ENCODE measurements at places on chromosomes 13 and 19.

- no peak for DNase-seq
These were observed 78.7 kb upstream of the FAM216B start for GRCh38 chr13:42702716-42703115.

- DNase-seq = no peak
These were observed 31.8 kb upstream of the USE1 start for GRCh38 chr19:17183271-17183761.

GRCh38 chr19:55623130-55623529 is 1.2 kb downstream of the ZNF784 start:
- DNase-seq = no peak

DNA sequence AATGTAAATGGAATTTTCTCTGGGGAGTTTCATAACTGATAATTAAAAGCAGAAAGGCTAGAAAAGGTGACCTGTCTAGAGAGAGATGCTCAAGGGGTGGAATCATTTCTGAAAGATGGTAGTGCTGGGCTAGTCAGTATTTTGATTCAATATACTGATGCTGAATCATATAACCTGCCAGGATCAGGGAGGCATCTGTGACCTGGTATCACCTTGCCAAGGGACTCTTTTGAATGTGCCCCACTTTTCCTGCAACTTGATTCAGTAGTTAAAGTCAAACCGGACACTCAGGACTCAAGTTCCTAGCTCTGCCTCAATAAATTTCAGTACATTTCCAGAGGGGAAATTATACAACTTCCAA is 15.8 kb downstream of the LCP1 start:
- no peak for DNase-seq

DNA sequence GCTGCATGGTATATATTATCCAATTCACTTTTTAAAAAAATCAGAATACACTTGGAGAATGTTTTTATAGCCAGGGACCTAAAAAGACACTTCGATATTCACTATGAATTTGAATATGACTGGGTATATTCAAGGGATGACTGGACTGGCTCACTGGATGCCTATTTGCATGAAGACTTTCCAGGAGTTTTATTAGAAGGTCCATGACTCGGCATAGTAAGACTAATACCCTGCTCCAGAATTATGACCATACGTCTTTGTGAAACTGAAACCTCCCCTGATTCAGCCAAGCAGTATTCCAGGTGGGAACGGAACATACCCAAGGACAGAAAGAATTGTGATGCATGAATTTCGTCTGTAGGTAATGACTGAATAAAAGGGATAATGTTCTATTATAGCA is 3.9 kb upstream of the FAM216B start:
- no peak for DNase-seq

- no peak for DNase-seq
These were observed 170.4 kb downstream of the COG6 start for GRCh38 chr13:39825886-39826285.

- DNase-seq = no peak
These were observed 5.6 kb downstream of the MICOS13 start for GRCh38 chr19:5674714-5675113.

DNA sequence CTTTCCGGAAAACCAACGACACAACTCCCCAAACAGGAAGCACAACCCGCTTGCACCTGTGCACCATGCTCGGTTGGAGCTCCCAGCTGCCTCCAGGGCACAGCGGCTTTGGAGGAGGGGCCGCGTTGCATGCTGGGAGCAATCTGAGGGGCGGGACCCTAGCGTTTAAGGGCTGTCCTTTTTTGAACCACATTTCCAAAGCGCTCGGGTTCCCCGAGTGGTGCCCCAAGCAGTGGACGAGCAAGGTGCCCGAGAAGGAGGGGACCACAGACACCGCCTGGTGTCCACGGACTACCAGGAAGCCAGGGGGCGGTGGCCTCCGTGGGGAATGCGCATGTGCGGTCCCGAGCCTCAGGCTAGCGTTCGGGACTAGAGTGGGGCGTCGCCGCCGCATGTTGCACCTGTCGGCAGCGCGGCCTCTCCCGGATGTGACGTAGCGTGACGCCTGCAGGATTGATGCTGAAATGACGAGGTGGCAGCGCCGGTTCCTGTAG is 11.9 kb upstream of the ZNF57 start:
- DNase-seq = peak; percentile 23

- DNase-seq = no peak
These were observed 4.4 kb downstream of the GAS6 start for GRCh38 chr13:113859311-113860050.

DNA sequence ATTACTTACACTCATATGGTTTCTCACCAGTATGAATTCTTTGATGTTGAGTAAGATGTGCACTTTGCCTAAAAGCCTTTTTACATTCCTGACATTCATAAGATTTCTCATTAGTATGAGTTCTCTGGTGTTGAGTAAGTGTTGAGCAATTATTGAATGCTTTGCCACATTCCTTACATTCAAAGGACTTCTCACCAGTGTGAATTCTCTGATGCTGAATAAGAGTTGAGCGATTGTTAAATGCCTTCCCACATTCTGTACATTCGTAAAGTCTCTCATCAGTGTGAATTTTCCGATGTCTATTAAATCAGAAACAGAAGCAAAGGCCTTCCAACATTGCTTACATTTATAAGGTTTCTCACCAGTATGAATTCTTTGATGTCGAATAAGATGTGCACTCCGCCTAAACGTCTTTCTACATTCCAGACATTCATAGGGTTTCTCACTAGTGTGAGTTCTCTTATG is 14.2 kb upstream of the ZFP30 start:
- no peak for DNase-seq

GRCh38 chr19:58268344-58268743 is 10.4 kb upstream of the ZNF8 start:
- no peak for DNase-seq

DNA sequence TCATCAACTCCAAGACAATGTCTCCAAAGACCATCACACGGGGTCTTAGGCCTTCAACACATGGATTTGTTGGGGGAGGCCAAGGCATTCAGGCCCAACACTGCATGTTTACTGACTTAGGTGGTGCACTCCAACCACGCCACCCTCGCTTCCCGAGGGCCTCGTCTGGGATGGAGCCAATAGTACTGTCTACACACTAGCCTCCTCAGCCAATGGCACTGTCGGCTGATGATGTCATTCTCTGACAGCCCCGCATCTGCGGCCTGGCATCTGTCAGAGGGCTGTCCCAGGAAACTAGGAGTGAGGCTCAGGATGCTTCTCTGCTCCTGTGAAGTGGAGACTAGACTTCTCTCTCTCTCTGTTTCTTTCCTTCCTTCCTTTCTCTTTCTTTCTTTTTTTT is 96.6 kb downstream of the TEX26 start:
- DNase-seq = no peak

GRCh38 chr19:18698321-18699167 is 15.1 kb downstream of the CRTC1 start:
- DNase-seq = no peak

DNA sequence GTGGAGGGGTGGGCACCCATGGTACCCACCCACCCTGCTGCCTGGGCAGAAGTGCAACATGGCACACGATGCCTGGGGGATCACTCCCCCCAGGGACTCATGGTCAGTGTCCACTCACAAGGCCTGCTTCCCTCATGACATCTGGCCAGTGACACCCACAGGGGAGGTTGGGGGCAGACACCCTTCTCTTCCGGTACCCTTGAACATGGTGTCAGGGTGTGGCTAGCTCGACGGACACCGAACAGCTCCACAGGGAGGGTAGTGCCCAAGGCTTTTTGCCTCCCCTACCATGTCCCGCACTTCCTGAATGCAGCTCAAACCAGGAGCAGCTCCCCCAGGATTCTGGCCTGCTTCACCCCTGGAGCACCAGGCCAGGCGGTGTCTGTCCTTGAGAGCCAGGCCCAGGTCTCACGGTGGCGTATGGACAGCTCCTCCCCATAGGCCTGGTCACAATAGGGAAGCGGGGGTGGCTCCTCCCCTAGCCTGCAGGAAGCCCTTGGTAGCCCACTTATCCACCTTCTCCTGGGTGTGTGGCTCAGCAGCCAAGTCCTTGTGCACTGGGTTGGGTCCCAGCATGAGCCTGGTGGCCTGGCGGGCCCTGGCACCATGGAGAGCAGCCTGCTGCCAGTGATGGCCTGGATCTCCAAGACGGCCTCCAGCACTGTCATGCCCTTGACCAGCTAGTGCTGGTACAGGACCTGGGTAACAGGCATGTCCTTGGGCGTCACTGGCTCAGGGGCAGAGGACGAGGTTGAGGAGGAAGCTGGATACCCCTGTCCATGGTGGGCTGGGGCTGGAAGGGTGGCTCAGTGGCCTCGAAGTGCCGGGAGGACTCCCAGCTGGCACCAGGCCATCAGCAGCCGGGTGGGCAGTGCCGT is 7.8 kb downstream of the ACP4 start:
- no peak for DNase-seq

DNA sequence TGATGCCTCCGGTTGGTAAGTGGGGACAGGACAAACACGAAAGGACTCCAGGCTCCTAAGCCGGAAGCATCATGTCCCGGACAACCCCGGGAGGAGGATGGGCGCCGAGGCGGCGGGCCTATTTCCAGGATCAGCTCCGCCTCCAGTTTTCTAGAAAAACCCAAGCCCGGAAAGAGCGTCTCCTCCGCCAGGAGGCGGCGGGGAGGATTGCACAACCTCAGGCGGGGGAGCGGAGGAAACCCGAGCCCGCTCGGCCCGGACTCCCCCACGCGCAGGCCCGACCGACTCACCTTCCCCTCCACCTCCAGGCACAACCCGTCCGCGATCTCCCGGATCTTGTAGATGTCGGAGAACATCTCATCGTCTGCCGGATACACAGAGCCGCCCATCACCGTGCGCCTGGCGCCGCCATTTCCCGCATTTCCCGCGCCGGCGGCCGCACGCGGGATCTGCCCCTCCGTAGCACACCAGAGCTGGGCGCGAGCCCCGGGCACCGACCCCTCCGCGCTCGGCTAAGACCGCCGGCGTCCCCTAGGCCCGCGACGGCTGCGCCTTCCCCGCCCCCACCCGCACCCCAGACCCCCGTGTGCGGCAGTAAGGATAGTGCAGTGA is 455 bp downstream of the TPT1 start:
- peak; percentile 92 for DNase-seq

DNA sequence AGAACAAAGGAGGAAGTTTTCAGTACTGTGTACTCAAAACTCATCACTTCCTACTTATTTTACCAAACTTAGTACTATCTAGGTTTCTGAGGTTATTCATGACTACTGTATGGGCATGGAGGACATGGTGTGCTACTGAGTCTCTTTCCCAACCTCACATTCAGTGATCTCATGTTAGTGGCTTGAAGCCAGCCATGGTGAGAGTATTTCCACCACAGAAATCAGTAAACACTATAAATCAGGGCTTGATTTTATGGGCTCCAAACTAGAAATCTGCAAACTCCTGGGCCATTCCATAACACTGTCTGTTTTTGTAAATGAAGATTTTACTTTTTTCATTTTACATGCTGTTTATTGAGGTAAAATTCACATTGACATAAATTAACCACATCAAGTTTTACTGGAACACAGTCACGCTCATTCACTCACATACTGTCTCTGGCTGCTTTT is 19.7 kb downstream of the MED26 start:
- DNase-seq = peak; percentile 60

GRCh38 chr19:41957161-41957837 is 1.8 kb downstream of the RABAC1 start:
- DNase-seq = peak; percentile 79

GRCh38 chr19:7199613-7200533 is 94.3 kb downstream of the INSR start:
- DNase-seq = peak; percentile 57

GRCh38 chr19:4342314-4342614 is 1.1 kb upstream of the MPND start:
- DNase-seq = no peak

DNA sequence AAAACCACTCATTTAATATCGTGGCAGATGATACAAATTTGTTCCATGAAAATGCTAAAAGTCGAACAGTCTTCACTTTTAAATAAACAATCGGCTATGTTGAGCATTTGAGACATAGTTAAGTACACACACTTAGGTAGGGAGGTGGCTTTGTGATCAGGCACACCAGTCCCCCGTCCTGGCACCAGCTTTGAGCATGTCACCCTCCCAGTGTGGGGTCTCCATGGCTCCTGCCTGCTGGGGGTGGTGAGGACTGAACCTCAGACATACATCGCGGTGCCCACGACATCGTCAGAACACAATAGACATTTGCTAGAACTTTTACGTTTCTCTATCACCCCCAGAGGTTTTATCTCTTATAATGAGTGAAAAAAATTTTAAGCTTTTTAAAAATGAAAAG is 62.0 kb downstream of the RFX2 start:
- no peak for DNase-seq

DNA sequence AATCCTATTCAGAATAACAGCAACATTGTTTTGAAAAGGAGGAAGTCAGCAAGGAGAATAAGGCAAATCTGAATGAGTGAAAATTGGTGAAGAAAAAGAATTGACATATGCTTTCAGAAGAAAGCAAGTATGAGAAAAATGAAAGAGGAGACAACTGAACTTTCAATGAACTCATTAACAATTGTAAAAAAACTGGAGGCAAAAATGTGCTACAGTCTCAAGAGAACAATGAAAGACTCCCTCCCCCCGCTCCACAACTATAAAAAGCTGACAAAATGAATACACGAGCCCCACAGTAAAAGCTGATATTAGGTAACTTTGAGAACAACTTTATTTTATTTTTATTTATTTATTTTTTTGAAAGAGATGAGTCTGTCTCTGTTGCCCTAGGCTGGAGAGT is 373.1 kb downstream of the DIAPH3 start:
- DNase-seq = no peak

DNA sequence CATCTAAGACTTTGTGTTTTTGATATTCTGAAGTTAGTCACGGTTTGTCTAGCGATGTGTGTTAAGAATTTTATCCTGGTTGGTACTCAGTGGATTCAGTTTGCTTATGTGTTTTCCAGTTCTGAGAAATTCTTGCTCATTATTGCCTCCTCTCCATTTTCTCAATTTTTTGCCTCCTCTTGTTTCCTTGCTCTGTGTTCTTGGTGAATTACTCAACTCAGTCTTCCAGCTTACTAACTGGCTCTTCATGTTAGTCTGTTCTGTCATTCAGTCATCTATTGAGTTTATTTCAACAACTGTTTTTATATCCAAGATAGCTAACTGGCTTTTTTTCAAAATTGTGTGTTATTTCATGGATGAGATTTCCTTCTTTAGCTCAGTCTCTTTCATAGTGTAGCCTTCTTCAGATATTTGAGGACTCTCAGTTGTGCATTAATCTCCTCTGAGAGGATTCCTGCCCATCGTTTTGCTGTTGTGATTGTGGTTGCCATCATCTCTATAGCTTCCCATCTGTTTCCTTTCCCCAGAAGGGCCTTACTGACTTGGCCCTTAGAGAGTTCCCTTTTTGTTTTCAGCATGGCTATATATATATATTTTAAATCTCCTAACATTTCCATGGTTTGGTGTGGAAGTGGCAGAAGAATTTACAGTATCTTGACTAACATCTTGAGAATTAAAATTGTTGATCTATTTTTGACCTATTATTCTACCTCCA is 6.2 kb downstream of the SETDB2 start:
- no peak for DNase-seq

GRCh38 chr13:35016362-35017112 is 74.5 kb downstream of the NBEA start:
- DNase-seq = no peak

- peak; percentile 79 for DNase-seq
These were observed 48.7 kb downstream of the LYL1 start for GRCh38 chr19:13053761-13054625.

- DNase-seq = no peak
These were observed 9.7 kb upstream of the HSH2D start for GRCh38 chr19:16133818-16134217.

All from transverse colon (tissue), 4 donors.